ENCODE measurements at places on chromosomes 6 and 20.

DNA sequence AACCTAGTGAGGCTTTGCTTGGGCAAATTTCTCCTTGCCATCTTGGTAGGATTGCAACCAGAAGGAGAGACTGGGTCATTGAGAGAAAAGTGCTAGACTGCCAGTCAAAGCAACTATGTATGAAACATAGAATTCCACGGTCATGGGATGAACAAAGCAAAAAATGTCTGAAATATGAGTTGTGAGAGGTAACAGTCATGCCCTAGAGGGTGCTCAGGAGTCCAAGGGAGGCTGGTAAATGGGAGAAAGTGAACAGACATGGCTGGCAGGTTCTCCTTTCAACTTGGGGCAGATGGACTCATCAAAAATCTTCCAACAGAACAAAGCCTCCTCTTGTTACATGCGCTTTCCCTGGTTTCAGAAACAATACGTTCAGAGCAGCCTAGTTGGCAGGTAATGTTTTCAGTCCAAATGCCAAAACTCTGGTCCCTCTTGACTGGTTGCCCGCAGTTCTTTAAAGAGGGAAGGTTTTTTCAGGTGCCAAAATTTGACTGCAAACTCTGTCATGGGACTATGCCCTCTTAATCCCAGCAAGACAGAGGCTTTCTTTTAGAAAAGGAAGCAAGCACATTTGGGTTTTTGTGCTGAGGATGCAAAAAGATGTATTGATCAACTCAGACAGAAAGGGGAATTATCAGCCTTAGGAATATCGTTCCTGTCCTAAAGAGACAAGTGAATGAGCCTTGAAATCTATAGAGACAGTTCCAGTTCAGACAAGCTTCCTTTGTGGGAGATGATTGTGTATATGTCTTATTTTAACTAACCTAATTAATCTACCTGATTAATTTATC lies 68.5 kb upstream of the SASH1 start:
- no peak for DNase-seq

- DNase-seq = no peak
Observed at GRCh38 chr6:69894578-69895347, 28.4 kb downstream of the COL19A1 start.

GRCh38 chr6:70874181-70874913 lies 82.5 kb downstream of the B3GAT2 start:
- no peak for DNase-seq

GRCh38 chr20:23624324-23624691 lies 13.4 kb downstream of the CST3 start:
- no peak for DNase-seq

GRCh38 chr20:57829805-57830514 lies 120.1 kb upstream of the PMEPA1 start:
- DNase-seq = no peak

GRCh38 chr6:4603856-4604369 lies 172.3 kb upstream of the CDYL start:
- no peak for DNase-seq

DNA sequence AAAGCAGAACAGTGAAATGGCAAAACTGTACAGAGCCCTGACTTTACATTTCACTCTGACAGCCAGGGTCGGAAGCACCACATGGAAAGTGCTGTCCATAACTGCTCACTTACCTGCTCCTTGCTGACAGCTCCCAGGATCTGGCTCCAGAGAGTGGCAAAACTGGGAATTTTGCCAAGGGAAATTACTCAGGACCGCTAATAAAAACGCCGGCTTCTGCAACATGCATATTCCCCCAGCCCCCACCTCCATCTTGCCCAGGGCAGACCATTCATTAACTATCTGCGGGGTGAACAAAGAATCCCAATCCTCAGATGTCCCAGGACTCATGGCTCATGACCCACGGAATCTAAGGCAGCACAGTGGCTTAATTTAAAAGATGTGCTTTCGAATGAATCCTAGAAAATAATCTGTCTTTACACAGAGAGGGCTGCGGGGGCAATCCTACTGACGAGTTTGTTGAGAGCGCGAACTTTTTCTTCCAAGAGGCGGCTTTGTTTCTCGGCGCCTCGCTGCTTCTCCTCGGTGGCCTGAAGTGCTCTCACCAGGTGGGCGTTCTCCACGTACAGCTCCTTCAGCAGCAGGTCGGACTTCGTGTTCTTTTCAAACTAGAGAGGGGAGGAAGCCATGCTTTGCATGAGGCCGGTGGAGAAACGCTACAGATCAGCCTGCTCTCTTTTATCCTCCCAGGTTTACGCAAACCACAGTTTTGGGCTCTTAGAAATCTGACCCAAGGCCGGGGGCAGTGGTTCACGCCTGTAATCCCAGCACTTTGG lies 45.8 kb downstream of the GINS1 start:
- no peak for DNase-seq

DNA sequence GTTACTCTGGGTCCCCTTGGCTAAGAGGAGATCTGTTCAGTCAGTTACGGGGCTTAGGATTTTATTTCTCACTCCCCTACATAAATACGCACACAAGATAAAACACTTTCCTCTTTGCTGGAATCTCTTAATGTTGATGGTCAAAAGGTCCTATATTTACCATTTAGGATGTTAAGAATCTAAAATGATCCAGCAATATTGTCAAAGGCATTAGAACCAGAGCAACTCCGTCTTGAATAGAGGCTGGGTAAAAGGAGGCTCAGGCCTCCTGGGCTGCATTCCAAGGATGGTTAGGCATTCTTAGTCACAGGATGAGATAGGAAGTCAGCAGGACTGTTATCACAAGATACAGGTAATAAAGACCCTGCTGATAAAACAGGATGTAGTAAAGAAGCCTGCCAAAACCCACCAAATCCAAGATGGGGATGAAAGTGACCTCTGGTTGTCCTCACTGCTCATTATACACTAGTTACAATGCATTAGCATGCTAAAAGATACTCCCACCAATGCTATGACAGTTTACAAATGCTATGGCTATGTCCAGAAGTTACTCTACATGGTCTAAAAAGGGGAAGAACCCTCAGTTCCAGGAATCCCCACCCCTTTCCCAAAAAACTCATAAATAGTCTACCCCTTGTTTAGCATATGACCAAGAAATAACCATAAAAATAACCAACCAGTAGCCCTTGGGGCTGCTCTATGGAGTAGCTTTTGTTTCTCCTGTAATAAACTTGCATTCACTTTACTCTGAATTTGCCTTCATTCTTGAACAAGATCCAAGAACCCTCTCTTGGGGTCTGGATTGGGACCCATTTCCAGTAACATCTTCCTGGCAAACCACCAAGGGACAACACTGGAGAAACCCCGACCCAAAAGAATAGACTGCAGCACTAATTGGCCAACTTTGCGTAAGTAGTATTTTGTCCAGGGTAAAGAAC lies 107.5 kb downstream of the DTNBP1 start:
- no peak for DNase-seq

GRCh38 chr20:10939331-10939941 lies 265.6 kb upstream of the JAG1 start:
- no peak for DNase-seq

DNA sequence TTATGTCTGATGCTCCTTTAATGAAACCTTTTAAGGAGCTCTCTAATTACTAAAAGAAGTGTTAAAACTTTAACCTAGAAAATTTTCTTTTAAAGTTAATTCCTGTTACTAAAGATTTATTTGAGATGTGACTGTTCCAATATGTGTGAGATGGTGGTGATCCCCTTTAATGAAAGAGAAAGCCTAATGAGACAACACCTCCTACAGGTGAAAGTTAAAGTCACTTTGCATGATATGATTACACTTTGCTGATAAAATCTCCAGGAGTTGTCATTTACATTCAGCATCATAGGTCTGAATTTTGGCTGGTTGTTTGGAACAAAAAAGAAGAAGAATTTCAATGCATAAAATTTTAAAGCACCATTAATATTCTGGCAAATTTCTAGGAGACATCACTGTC lies 307.4 kb downstream of the TRDN start:
- no peak for DNase-seq
